ENCODE measurements at places on chromosomes 12 and 14. TPM values are rescaled to one million over a fixed set of nuclear protein-coding genes. Genes with fewer than 3 reads are reported as not detected.

The CAMKK2 gene
- total RNA-seq = 45.0 TPM

The CCDC184 gene
- 1.2 TPM for total RNA-seq

DNA sequence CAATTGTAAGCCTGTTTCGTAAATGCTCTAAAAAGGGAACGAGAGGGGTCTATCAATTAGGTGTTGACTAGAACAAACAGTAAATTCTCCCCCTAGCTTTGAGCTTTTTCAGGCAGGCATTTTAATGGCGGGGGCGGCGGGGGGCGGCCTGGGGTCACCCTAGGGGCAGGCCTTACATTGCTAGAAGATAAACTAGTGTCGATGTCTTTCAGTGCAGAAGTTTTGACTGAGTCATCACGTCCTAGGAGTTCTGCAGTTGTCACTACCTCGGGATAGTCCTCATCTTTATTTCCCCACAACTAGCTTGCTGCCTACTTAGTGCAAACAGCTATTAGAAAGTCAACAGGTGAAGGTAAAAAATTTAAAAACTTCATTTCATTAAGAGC is 1.6 kb downstream of the ATP6V1D start:
- H3K4me3 ChIP-seq = no peak overlapping the region
- DNase-seq = no peak
- no peak overlapping the region for H3K27ac ChIP-seq
- H3K36me3 ChIP-seq = no peaks in the 10 kb centered on the region
- peaks cover 51% of the 10 kb centered on the region for H3K4me1 ChIP-seq

- DNase-seq = no peak
- H3K4me1 ChIP-seq = peaks cover 18% of the 10 kb centered on the region
- no peaks in the 10 kb centered on the region for H3K27me3 ChIP-seq
- H3K36me3 ChIP-seq = no peaks in the 10 kb centered on the region
- no peak overlapping the region for H3K27ac ChIP-seq
- no peak overlapping the region for H3K4me3 ChIP-seq
Observed at GRCh38 chr14:75198291-75198933, 22.0 kb upstream of the TMED10 start.

DNA sequence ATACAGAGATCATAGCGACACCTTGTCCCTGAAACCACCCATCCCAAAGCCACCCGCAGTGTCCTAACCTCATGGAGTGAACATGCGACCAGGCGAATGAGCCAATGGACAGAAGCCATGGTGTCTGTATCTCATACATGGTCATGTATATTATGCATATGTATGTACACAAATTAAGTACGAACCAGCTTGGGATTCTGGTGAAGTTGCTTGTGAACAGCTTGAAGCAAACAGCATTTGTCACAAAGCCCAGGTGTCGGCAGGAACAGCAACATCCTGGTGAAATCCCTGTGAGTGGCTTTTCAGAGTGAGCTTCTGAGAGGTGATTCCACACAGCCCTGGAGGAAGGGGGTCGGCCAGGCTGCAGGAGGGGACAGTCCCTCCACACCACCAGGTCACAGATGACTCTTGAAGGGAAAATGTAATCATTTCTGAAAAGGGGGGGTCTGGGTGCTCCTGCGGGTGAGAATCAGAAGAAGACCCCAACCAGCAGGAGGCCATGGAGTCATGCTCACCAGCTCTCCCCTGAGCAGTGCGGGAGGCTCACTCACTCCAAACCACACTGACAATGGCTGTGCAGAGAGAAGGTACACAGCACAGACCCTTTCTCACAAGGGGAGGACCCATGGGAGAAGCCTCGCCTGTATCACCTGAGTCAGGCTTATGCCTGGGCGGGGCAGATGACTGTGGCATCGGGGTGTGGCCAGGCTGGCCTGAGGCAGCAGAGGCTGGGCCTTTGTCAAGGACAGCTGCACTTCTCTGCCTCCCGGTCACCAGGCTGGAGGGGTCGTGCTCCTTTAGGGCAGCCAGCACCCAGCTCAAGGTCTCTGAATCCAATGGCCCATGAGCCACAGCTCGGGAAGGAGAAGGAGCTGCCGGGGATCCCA is 14.3 kb downstream of the CHGA start:
- no peak for DNase-seq
- no peaks in the 10 kb centered on the region for H3K27me3 ChIP-seq
- H3K36me3 ChIP-seq = peaks cover 68% of the 10 kb centered on the region
- H3K27ac ChIP-seq = no peak overlapping the region
- no peak overlapping the region for H3K4me3 ChIP-seq
- H3K4me1 ChIP-seq = no peaks in the 10 kb centered on the region

DNA sequence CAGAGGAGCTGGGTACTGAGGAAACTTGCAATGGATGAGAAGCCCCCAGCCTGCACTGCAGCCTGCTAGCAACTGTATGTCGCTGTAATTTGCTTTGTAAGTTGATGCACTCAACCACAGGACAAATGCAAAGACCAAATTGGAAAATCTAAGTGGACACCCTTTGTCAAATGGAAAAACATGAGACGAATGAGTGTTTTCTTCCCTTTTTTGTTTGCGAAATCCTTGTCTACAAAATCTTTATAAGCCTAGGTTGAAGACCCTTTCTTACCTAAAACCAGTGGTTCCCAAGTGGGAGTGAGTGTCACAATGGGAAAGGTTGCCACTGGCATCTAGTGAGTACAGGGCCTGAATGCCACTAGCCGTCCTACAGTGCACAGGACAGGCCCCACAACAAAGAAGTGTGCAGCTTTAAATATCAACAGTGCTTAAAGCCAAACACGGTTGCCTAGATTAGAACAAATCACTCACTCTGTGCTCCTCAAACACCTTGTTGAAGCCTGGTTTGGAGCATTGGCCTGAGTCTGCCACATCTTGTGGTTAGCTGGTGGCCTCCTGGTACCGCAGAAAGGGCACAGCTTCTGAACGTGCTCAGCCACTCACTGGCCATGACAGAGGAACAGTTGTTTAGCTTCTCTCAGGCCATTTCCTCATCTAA is 7.6 kb upstream of the VASH1 start:
- no peaks in the 10 kb centered on the region for H3K36me3 ChIP-seq
- no peaks in the 10 kb centered on the region for H3K27me3 ChIP-seq
- H3K4me1 ChIP-seq = no peaks in the 10 kb centered on the region
- DNase-seq = no peak
- H3K4me3 ChIP-seq = no peak overlapping the region

All from esophagus muscularis mucosa (tissue), 4 donors.